ENCODE measurements at places on chromosomes 4 and X. TPM values are rescaled to one million over a fixed set of nuclear protein-coding genes. Genes with fewer than 3 reads are reported as not detected.

DNA sequence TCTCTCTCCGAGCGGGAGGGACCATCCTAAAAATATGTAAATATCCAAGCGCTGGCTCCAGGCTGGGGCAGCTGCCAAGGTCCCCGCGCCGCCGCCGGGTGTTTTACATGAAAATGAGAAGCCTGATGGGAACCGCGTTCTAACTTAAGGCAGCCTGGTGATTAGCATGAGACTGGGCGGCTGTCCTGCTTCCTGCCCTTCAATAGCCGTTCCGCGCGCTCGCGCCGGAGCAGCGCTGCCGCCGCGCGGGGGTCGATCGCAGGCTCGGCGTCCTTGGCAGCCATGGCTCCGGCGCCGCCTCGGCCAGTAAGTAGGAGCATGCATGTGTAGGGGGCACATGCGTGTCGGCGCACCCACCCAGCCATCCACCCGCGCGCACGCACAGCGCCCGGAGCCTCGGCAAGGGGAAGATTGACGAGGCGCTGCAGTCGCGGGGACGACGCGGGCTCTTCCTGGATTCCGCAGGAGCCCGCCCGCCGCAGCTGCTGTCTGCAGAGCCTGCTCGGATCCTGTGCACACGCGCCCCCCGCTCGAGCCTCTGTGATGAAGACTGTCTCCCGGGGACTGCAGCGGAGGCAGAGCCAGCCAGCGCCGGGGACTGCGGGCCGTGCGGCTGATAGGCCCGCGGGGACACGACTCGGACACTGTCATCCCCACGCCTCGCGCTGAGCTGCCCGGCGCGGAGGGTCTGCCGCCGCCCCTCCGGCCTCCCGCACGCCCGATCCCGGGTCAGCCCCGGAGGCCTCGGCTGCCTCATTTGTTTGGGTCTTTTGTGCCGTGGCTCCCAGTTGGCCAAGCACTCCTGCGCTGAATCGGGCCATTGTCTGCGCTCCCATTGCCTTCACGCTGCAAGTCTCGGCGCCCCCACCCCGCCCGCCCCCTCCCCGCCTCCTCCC, 734 bp downstream of the STOX2 start:
- no peak for DNase-seq

- DNase-seq, result no peak
Observed at GRCh38 chr4:157911662-157912061, 261.2 kb downstream of the GASK1B start.

CXCL1 gene
- total RNA-seq, result not detected

AMTN gene
- total RNA-seq, result not detected

- DNase-seq, result no peak
Observed at GRCh38 chr4:123283371-123283895, 113.2 kb upstream of the SPRY1 start.

- no peak for DNase-seq
Observed at GRCh38 chr4:56414135-56414670, 21.2 kb downstream of the PPAT start.

CPZ gene
- not detected for total RNA-seq

NPY1R gene
- not detected for total RNA-seq

DNA sequence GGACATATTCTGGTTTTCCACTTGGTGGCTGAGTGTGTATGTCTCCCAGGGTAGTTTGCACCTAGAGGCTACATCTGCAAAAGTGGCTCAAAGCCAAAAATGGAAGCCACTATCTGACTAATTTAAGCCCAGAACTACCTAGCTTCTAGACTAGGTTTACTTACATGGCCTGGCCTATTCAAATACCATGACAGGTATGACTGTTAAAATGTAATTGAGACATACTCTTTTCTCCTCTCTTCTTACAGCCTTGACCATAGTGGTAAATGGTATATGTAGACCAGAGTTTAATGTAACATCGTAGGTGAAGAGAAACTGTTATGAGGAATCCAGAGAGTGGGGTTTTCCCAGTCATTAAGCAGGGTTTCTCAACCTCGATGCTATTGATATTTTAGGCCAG, 2.6 kb upstream of the TRPC5 start:
- no peak for DNase-seq

DNA sequence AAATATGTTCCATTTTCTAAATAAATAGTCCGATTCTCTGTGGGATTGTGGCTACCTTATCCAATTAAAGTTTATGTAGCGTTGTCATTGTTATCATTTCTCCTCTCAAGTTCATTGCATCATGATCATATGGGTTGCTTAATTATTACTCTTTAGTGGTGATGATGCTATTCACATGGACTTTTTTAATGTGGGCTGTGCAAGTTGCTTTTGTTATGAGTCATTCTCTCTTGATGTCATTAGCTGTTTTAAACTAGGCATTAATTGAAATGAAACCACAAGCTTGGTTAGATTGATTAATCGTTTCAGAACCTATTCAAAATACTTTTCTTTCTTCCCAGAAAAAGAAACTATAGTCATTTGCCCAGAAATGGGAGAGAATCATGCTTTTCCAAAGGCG, 38.2 kb downstream of the NHS start:
- no peak for DNase-seq

GRCh38 chr4:11548597-11549082, 119.9 kb upstream of the HS3ST1 start:
- no peak for DNase-seq

- no peak for DNase-seq
Observed at GRCh38 chr4:69124941-69125340, 28.7 kb downstream of the UGT2B7 start.

DNA sequence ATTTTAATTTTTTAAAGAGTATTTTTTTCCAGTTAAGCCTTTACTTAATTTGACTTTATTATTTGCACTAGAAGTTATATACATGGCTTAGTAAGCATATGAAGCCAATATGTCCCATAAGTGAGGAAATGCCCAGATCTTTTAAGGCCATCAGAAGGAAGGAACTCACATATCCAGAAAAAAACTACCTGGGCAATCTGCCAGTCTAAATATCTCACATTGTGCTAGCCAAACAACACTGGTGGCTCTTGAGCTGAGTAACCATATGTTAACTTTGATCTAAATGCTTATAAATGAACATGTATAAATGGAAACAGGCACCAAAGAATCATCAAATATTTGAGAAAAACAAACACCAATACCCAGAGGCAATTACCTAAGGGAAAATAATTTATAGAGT, 138.6 kb upstream of the APOOL start:
- DNase-seq, result no peak

F11 gene
- not detected for total RNA-seq

- no peak for DNase-seq
Observed at GRCh38 chr4:14769993-14770392, 232.3 kb upstream of the CPEB2 start.

- DNase-seq, result no peak
Observed at GRCh38 chrX:15043538-15043937, 170.3 kb downstream of the MOSPD2 start.

ZDHHC15 gene
- 0.69 TPM for total RNA-seq

SYNPO2 gene
- total RNA-seq, result 0.99 TPM

- no peak for DNase-seq
Observed at GRCh38 chr4:498328-498904, 540 bp downstream of the ZNF721 start.

DNA sequence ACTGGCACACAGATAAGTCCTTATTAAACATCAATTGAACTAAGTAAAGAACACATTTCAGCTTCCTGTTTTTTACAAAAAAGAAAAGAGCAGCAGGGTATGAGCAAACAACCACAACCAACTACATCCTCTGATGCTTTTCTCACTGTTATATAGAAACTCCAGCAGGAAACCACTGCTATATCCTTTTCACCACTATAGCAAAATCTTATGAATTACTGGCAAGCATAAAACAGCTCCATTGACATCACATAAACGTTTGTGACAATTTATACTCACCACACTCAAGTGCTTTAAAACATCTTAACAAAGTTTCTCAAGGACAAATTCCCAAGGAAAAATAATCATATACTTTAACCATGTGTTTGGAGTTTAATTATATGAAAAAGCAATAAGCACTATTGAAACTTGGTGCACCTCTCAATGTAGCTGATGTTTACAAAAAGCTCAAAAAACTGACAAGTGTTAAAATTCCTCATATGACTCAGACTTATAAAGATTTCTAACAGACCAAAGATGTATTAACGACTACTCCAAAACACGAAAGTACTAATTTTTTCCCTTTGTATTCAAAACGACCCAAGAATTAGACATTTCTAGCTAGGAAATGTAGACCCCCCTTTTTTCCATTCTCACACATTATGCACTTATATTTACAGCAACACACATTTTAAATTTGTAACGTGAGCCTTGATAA, 12.9 kb downstream of the GPRIN3 start:
- no peak for DNase-seq

Data from naive thymus-derived CD8-positive, alpha-beta T cell (primary cell).